ENCODE measurements at places on chromosomes 13 and 19.

DNA sequence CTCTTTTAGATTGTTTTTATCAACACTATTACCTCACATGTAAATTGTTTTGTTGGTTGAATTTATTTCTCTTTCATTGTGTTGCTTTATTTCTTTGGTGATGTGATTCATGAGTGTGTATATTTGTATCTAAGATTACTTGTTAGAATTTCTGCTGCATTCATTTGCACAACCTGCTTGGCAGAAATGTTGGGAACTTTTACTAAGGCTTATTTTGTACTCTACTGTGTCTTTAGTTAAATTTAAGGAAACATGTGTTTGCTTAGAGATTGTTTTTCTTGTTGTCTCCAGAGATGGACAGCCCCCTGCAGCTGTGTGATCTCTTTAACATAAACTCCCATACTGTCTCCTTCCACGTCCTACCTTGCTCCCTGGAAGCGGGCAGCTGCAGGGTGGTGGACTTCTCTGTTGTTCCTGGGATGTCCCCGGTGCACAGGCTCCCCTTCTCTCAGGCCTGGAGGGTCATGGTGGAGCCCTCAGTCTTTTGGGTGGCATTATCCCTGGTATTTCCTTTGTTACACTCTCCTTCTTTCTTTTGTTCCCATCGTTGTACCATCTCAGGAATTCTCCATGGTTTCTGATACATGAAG lies 212.0 kb upstream of the SPRY2 start:
- no peak for DNase-seq

DNA sequence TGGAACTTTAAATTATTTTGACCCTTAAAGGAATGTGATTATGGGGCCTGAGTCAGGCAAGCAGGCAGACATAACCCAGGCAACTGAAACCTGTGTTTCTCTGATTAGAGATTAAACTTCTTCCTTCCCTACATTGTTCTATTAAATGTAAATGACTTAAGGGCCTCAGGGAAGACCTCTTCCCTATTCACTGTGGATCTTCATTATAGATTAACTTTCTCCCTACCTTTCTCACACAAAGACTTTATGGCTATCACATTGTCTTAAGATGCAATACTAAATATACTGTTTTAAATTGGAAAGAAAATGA lies 8.8 kb upstream of the METTL21C start:
- DNase-seq, result no peak

GRCh38 chr19:57406516-57407123 lies 4.3 kb upstream of the ZNF17 start:
- DNase-seq, result peak; percentile 46

GRCh38 chr19:58372311-58373133 lies 8.3 kb downstream of the ZNF837 start:
- DNase-seq, result no peak

GRCh38 chr13:82878536-82878935 lies 1003.7 kb downstream of the SLITRK1 start:
- no peak for DNase-seq

DNA sequence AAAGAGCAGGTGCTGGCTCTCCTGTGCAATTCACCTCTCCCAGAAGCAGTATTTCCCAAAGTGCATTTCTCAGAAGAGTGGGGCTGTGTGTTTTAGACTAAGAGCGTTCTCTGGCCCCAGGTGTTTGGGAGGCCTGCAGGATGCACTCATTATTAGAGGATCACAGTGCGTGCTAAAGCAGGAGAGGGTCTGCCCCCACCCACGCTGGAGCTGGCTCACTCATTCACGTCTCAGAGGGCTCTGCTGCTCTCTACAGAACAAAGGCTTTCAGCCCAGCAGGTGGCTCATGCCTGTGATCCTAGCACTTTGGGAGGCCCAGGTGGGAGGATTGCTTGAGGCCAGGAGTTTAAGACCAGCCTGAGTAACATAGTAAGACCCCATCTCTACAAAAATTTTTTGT lies 756.7 kb downstream of the UQCRFS1 start:
- DNase-seq, result no peak

GRCh38 chr19:3275583-3276340 lies 51.3 kb downstream of the CELF5 start:
- DNase-seq, result peak; percentile 43
